ENCODE measurements at places on chromosomes 16 and 17.

DNA sequence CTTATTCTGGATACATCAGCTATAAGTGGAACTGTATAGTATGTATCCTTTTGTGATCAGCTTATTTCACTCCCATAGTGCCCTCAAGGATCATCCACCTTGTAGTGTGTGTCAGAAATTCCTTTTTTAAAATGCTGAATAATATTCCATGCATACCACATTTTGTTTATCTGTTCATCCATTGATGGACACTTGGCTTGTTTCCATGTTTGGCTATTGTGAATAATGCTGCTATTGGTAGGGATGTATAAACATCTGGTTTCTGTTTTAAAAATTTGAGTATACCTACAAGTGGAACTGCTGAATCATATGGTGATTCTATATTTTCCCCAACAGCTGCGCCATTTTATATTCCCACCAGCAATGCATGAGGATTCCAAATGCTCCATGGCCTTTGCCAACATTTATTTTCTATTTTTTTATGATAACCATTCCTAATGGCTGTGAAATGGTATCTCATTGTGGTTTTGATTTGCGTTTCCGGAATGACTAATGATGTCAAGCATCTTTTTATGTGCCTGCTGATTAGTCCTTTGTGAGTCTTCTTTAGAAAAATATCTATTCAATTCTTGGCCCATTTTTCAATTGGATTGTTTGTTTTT, 11.6 kb downstream of the RCVRN start:
- no peak for DNase-seq

DNA sequence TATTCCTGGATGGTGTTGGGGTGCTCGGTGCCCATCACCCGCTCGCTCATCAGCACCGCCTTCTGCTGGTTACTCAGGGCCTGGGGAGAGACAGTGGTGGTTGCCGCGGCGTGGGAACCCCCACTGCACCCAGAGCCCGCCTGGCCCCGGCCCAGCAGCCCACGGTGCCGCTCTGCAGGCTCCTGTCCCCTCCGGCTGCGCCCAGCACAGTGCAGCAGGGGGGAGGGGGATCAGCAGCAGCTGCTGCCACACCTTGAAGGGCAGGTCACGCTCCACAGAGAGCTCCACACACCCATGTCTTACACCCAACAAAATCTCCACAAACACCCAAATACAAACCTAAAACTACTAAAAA, 18.8 kb downstream of the CLUH start:
- DNase-seq = no peak

DNA sequence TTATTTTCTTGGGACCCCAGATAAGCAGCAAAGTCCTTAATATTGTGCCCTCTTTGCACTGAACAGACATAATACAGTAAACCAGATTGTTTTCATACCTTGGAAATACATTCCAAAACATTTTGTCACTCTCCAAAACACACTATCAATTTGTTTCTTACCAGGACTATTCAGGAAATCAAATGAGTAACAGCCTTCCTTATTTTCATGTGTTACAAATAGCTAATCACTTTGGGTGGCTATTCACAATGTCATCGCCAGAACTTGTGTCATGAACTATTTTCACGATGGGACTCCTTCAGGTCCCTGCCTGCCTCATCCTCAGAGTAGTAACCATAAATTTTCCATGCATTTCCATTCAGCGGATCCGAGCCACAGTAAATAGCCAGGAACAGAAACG, 104.5 kb downstream of the MAP2K6 start:
- no peak for DNase-seq

- DNase-seq = no peak
These were observed 17.8 kb downstream of the ACTG1 start for GRCh38 chr17:81494626-81495377.

- no peak for DNase-seq
These were observed 8.7 kb downstream of the DEF8 start for GRCh38 chr16:89957216-89957785.

GRCh38 chr17:61168506-61168905, 231.1 kb upstream of the TBX2 start:
- DNase-seq = no peak

GRCh38 chr17:12659500-12659899, 6.2 kb upstream of the MYOCD start:
- DNase-seq = no peak

Measured in stimulated activated effector memory CD8-positive, alpha-beta T cell treated with anti-CD3 and anti-CD28 coated beads, Interleukin-12 subunit alpha, Interleukin-12 subunit beta, amount 100 ng/mL, for 72 hours (primary cell).